ENCODE measurements at places on chromosomes 2 and 18.

- no peak for DNase-seq
Measured at GRCh38 chr2:137051778-137052398, 286.5 kb downstream of the THSD7B start.

- no peak for DNase-seq
Measured at GRCh38 chr2:238120463-238121298, 17.8 kb upstream of the KLHL30 start.

- no peak for DNase-seq
Measured at GRCh38 chr2:55838653-55839052, 84.9 kb downstream of the EFEMP1 start.

- peak; percentile 49 for DNase-seq
Measured at GRCh38 chr2:97712693-97713295, 582 bp upstream of the ZAP70 start.

GRCh38 chr2:231431606-231432005, 32.7 kb downstream of the NCL start:
- DNase-seq = no peak

GRCh38 chr2:95052307-95052706, 26.8 kb downstream of the MAL start:
- no peak for DNase-seq

DNA sequence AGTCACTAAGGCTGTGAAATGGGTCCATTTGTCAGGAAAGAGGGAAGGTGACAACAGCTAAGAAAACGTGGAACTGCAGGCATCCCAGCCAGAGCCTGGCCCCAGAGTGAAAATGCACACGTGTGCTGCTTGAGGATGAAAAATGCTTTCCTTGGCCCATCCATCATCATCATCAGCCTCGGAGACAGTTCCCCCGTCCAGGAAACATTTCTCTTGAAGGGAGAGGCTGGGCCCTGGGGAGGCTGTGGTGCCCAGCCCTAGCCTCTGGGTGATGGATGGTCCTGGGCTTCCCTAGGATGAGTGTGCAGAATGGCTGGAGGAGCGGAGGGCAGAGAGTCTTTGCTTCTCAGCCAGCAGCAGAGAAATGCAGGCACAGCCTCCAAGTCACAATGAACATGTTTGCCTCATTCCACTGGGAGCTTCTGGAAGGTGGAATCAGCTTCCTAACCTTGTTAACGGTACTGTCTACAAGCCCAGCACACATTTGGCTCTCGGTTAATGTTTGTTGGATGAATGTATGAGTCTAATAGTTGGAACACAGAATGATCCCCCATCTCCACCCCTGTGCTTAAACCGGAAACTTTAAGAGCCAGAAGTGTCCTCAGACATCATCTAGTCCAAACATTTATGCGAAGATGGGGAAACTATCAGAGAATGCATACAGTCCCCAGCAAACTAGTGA, 164.0 kb downstream of the RDH14 start:
- no peak for DNase-seq

GRCh38 chr2:182456784-182457183, 29.9 kb upstream of the PDE1A start:
- DNase-seq = no peak

DNA sequence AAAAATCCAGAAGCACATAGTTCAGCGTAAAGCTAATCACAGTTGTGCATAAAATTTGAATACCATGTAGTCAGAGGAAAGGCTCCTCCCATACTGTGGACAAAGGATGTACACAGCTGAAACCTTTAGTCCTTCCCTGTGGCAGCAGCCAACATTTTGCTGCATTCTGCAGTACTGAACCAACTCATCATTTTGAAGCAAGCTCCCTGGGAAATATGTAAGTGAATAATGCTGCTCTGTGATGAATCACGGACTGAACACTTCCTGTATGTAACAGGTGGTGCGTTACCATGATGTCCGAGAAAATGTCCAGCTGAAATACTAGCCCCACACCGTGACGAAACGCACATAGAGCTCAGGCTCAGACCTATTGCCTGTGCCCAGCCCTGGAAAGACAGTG, 421.1 kb upstream of the RAB12 start:
- DNase-seq = no peak

GRCh38 chr2:223043164-223043941, 8.6 kb upstream of the KCNE4 start:
- DNase-seq = no peak

DNA sequence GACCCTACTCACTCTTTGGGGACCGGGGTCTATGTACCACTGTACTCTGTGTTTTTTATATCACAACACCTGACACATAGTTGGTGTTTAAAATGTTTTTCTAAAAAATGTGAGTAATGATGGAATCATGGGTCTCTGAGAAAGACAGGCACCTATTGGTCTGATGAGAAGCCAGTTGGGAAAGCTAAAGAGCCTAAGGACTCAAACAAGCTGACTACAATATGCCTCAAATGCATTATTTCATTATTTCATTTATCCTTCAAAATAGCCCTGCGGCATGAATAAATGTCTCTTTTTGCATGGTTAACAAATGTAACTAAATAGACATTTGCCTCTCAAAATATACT, 102.9 kb upstream of the SCN1A start:
- no peak for DNase-seq

DNA sequence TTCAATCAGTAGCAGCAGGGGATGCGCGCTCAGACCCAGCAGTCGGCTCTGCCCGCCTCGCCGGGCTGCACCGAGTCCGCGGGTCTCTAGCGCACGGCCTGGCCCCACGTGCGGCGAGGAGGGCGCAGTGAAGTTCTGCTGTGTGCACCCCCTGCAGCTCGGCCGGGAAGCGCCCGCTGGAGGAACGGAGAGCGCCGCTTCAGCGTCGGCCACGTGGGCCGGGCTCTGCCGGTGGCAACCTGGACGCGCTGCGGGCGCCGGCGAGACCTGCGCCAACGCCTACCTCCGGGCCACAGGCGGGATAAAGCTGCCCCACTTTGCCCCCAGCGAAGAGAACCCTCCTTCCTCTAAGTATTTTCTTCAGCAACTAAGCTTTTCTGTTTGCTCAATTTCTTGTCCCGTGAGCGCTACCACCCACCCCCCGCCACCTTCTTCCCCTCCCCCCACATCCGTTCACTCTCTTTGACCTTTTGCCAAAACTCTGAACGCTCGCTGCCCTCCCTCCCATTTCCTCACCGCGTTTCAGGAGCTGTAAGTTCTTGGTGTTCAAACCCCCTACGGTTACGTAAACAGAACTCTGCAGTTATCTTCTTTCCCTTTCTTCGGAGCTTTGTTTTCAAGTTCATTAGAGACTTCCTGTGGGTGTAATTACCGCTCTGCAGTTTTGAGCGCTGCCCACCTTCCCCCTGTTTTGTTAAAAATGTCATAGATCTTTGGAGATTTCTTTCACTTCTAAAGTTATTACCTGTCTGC, 42.6 kb upstream of the EDAR start:
- DNase-seq = peak; percentile 40

GRCh38 chr18:22253676-22254075, 84.3 kb downstream of the GATA6 start:
- no peak for DNase-seq

DNA sequence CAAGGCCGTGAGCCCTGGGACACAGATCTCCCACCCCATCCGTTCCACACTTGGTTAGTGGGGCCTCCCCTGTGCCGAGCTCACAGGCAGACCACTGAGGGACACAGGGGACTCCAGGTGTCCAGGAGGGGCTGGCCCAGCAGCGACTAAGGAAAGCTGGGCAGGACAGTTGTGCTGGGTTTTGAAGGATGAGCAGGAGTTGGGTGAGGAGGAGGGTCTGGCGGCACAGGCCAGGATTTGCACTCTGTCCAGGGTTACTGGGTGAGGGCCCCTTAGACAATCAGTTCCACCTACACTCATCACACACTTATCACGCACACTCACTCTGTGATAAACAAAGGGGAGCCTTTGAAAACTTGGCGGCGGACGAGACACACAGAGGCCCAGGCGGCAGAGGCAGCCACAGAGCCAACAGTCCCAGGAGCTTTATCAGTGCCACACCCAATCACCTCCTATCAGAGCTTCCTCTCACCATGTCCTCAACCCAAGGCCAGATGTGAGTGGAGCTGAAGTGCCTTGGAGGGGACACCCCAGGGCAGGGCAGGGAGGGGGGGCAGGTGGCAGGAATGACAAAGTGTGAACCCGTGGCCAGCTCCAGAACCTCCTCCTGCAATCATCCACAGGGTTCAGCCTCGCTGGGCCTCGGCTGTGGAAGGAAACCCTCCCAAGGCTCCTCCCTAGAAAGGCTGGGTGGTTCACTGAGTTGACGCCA, 26.6 kb downstream of the BIN1 start:
- DNase-seq = peak; percentile 55

GRCh38 chr18:13270279-13270855, 51.8 kb downstream of the LDLRAD4 start:
- no peak for DNase-seq

GRCh38 chr2:121771976-121772742, 16.7 kb downstream of the TSN start:
- no peak for DNase-seq

- peak; percentile 4 for DNase-seq
Measured at GRCh38 chr2:178404368-178404767, 46.6 kb downstream of the PRKRA start.

DNA sequence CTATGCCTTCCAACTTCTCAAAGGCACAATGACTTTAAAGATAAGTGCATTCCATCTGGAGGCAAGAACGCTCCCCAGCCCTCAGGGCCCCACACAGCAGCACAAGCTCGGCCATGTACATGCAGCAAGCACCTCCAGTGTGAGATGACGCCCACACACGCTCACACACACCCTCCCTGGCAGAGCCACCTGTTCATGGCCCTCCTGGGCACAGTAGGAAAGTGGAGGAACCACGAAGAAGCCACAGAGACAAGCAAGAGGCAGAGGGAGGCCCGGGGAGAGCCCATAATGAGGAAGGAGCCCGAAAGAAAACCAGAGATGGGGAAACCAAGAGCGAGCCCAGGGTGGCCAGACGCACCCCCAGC, 21.7 kb downstream of the BIN1 start:
- no peak for DNase-seq

DNA sequence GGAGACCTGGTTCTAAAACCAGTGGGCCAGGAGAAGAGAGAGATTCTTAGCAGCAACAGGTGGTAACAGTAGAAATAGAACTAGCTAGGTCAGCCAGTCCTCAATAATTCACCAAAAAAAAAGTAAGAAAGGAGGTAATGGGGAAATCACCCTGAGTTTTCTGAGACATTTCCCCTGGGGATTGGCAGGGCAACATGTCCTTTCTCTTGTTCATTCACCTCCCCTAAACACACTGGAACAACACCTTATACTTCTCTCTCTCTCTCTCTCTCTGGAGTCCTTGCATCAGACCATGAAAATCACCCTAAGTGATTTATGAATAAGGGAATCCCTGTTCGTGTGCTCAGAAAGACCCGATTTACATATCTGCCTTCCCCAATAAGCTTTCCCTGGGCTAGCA, 64.8 kb downstream of the COX7A2L start:
- DNase-seq = no peak

DNA sequence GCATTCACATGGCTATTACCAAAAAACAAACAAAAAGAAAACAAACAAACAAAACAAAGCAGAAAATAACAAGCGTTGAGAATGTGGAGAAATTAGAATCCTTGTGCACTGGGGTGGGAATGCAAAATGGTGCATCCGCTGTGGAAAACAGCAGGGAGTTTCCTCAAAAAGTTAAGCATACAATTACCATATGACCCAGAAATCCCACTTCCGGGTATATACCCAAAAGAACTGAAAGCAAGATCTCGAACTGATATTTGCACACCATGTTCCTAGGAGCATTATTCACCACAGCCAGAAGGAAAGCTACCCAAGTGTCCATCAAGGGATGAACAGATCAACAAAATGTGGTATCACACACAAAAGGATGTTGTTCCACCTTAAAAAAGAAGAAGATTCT, 17.9 kb upstream of the TEX51 start:
- DNase-seq = no peak

DNA sequence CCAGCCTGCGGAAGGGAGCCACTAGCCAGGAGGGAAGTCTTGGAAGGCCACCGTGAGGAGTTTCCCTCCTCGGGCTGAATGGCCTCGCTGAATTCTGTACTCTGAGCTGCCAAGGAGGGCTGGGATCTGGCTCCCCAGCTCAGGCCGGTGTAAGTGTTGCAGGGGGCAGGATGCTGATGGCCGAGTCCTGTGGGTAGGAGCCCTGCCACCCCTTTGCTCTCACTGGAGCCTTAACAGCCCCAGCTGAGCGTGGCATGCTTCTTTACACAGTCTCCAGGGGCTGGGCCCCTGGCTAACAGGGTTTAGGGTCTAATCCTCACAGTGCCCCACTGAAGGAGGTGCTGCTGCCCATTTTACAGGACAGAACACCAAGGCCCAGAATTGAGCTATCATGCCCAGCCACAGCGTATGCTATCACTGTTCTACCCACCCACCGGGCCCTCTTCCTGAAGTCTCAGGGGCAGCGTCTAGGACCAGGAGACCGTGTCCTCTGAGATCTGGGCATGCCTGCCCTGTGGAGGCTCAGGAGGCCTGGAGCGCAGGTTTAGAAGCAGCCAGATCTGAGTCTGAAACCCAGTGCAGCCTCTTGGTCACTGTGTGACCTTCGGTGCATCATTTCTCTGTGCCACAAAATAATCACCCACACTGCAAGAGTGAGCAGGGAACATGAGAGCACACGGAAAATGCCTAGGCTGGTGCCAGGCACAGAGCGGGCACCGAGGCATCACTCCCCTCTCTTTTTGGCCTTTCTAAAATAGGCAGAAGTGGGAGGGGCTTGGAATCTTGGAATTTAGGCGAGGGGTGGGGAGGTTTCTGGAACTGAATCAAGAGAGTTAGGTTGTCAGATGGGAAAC, 42.9 kb downstream of the TMEM37 start:
- no peak for DNase-seq

DNA sequence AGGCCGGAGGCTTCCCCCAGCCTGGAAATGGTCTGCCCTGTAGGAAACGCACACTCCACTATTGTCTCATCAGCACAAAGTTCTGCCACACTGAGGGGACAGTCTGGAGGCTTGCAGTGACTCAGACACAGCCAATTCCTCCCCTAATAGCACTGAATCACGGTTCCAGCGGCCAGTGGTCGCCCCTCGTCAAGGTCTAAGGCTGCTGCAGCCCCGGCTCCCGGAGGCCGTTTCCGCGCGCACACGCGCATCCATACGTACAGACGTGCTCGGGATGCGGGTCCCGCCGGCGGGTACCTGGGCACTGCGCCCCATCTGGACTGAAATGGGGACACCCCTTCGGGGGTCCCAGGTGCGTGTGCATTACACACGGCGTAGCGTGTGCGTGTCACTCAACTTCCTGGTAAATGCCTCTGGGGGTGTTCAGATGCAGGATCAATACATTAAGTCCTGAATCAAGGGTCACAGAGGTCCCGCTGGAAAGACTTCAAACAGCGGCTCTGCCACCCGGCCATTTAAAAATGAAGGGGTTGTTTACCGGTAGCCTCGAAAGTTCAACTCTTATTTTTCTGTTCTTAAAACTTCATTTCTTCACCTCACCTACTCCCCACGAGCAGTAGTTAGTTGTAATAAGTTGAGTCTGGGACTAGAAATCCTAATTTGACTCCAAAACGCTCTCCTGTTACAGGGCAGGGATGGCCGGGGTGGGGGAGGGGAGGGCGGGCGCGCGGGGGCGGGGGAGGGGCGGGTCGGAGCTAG, 572 bp upstream of the ZNF516 start:
- no peak for DNase-seq

- no peak for DNase-seq
Measured at GRCh38 chr2:106956879-106957278, 70.9 kb upstream of the ST6GAL2 start.

Measured in stimulated activated CD8-positive, alpha-beta memory T cell treated with anti-CD3 and anti-CD28 coated beads, Interleukin-15, amount 100 ng/mL, for 48 hours (primary cell).